IPS DF 6.9 (cell line): ENCODE measurements at places on chromosomes 12 and 14.

GRCh38 chr12:83190631-83191390 is 504.1 kb downstream of the TMTC2 start:
- no peak for DNase-seq
- no peaks in the 10 kb centered on the region for H3K36me3 ChIP-seq
- no peak overlapping the region for H3K4me3 ChIP-seq
- H3K27ac ChIP-seq = no peak overlapping the region
- H3K27me3 ChIP-seq = no peaks in the 10 kb centered on the region
- no peaks in the 10 kb centered on the region for H3K4me1 ChIP-seq

GRCh38 chr12:13204428-13204827 is 7.9 kb downstream of the EMP1 start:
- no peak overlapping the region for H3K27ac ChIP-seq
- DNase-seq = no peak
- peaks cover 9% of the 10 kb centered on the region for H3K4me1 ChIP-seq
- no peaks in the 10 kb centered on the region for H3K27me3 ChIP-seq

DNA sequence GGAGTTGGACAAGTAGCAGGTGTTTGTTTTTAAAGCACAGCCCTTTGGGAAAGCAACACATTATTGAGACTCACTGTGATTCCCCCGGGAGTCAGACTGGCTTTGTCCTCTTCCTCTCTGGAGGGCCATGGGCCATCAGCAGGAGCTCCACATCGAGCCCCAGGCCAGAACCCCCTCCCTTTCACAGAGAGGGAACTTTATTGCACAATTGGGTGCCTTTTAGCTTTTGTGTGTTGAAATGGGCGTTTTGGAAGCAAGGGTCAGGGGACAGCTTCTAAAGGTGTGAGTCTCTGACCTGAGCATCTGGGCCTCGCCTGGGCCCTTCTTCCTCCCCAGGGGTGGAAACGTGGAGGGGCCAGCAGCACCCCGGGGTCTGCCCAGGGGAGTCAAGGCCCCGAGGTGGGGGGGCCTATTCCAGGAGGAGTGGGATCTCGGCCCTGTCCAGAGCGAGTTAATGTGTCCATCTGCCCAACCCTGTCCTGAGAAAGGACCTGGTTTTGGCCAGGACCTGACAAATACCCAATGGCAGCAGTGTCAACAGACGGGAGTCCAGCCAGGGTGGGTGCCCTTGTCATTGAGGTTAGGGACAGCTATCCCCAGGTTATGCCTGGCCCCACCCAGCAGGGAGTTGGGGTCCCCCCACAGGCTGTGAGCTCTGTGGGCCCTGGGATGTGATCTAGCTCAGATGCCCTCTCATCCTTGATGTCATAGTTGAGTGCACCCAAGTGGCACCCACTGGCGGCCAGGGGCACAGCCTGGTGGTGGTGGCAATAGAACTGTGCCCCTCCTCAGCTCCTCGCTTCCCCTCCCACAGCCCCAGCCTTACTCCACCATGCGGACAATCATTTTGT is 37.1 kb downstream of the SLC8B1 start:
- no peak overlapping the region for H3K27ac ChIP-seq
- no peak for DNase-seq
- H3K36me3 ChIP-seq = no peaks in the 10 kb centered on the region
- H3K4me3 ChIP-seq = no peak overlapping the region
- H3K27me3 ChIP-seq = no peaks in the 10 kb centered on the region

GRCh38 chr12:122048151-122048550 is 26.5 kb downstream of the BCL7A start:
- H3K27me3 ChIP-seq = no peaks in the 10 kb centered on the region
- no peak for DNase-seq
- no peaks in the 10 kb centered on the region for H3K4me1 ChIP-seq

DNA sequence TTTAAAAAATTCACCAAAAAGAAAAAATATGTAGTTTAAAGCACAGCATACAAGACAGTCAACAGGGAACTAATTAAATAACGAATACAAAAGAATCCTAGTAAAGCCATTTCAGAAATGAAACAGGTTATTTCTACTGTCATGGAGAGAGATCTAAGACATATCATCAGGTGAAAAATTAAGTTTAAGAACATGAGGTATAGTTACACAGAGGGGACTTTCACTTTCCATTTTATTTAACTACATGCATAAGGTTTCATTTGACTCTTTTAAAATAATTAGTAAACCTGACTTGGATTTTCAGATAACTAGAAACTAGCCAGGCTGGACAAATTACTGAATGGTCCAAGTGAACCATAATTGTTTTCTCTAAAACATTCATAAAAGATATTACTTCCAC is 11.3 kb downstream of the SEC23A start:
- H3K27ac ChIP-seq = no peak overlapping the region
- no peak for DNase-seq
- H3K36me3 ChIP-seq = peaks cover 8% of the 10 kb centered on the region; the same call in 1 of the 2 replicates

GRCh38 chr12:64681200-64682052 is 71.1 kb downstream of the RASSF3 start:
- peaks cover 4% of the 10 kb centered on the region; the same call in 1 of the 2 replicates for H3K4me1 ChIP-seq
- no peak for DNase-seq
- no peak overlapping the region for H3K27ac ChIP-seq
- H3K27me3 ChIP-seq = no peaks in the 10 kb centered on the region
- H3K4me3 ChIP-seq = no peak overlapping the region

DNA sequence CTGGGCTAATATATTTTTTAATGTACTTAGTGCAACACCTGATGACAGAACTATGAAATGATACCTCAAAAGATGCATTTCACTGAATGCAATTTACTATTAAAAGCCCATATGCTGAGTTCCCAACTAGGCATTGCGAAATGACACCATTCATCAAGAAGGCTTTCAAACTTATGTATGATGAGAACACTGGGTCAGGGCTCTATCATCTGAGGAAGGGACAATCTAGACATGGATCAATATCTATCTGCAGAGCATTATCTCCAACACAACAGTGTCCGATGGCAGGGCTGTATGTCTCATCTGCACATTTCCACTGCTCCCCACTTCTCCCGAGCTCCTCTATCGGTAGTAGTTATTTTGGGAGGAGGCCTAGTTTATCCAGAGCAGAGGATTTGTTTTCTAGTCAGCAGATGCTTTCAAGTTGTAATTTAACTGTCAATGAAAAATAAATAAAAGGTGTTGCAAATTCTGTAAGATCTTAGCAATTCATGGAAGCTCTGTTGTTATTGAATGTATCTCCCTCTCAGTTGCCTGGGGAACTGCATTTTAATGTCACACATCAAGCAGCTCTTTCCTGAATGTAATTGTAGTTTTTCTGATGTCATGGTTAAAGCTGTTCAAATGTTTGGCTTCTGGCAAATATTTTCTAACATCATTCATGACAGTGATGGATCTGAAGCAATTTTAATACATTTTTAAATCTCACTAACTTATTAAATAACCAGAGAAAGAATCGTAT is 7.4 kb upstream of the GCH1 start:
- H3K4me3 ChIP-seq = no peak overlapping the region
- H3K4me1 ChIP-seq = no peaks in the 10 kb centered on the region
- H3K36me3 ChIP-seq = no peaks in the 10 kb centered on the region
- DNase-seq = no peak

- DNase-seq = no peak
- no peaks in the 10 kb centered on the region for H3K4me1 ChIP-seq
- H3K4me3 ChIP-seq = no peak overlapping the region
- H3K36me3 ChIP-seq = no peaks in the 10 kb centered on the region
- H3K27ac ChIP-seq = no peak overlapping the region
Measured at GRCh38 chr14:98877065-98877464, 394.9 kb downstream of the BCL11B start.

- no peak for DNase-seq
- H3K36me3 ChIP-seq = no peaks in the 10 kb centered on the region
- no peak overlapping the region for H3K4me3 ChIP-seq
- no peak overlapping the region for H3K27ac ChIP-seq
- no peaks in the 10 kb centered on the region for H3K27me3 ChIP-seq
- no peaks in the 10 kb centered on the region for H3K4me1 ChIP-seq
Measured at GRCh38 chr14:61330511-61330910, 9.1 kb downstream of the PRKCH start.

- H3K27me3 ChIP-seq = no peaks in the 10 kb centered on the region
- no peak overlapping the region for H3K4me3 ChIP-seq
- no peak for DNase-seq
- H3K4me1 ChIP-seq = no peaks in the 10 kb centered on the region
Measured at GRCh38 chr12:31794745-31795144, 65.9 kb upstream of the AMN1 start.

DNA sequence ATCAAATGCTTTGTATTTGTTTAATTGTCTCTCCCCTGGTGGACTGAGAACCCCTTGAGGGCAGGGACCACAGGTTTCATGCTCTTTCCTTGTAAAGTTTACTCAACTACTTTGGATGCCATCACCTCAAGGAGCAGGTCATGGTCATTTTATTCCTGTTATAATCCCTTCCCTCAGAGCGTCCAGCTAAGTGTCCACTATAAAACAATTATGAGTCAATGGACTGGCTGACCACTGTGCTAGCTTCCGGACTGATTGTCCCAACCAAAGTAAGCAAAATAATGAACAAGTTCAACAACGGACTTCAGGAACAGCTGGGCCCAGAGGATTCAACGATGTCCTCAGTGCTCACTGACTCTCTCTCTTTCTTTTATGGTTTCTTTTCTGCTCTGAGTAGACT is 18.2 kb downstream of the AK7 start:
- no peak overlapping the region for H3K4me3 ChIP-seq
- no peak overlapping the region for H3K27ac ChIP-seq
- H3K36me3 ChIP-seq = no peaks in the 10 kb centered on the region
- H3K4me1 ChIP-seq = no peaks in the 10 kb centered on the region
- H3K27me3 ChIP-seq = no peaks in the 10 kb centered on the region

DNA sequence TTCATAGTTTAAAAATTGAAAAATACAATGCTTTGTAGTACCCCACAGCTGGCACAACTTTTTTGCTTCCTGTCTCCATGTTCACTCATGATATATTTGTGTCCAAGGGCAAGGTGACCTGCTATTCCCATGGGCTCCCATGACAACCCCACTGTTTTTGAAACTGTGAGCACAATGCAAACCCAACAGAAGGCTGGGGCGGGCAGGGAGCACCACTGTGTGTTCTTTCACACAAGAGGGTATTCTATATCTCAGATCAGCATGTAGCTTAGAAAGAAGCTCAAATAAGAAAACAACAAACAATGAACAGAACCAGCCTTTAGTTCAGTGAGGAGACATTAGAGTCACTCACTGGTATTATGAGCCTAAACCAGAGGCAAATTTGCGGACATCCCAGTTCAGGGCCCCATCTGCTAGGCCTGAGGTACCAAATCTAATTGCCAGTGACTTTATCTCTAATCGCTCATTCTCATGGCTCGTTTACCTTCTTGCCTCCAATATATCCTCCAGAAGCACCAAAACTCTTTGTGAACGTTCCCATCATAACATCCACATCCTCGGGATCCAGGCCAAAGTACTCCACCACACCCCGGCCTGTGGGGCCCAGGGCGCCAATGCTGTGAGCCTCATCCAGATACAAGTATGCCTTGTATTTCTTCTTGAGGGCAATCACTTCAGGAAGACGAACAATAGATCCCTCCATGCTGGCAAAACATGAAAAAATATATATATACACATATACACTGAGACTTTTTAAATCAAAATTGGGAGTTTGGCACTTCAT is 56.4 kb upstream of the ISM2 start:
- no peak for DNase-seq
- no peaks in the 10 kb centered on the region for H3K4me1 ChIP-seq
- H3K27me3 ChIP-seq = no peaks in the 10 kb centered on the region
- H3K27ac ChIP-seq = no peak overlapping the region
- H3K36me3 ChIP-seq = no peaks in the 10 kb centered on the region; the same call in 1 of the 2 replicates

DNA sequence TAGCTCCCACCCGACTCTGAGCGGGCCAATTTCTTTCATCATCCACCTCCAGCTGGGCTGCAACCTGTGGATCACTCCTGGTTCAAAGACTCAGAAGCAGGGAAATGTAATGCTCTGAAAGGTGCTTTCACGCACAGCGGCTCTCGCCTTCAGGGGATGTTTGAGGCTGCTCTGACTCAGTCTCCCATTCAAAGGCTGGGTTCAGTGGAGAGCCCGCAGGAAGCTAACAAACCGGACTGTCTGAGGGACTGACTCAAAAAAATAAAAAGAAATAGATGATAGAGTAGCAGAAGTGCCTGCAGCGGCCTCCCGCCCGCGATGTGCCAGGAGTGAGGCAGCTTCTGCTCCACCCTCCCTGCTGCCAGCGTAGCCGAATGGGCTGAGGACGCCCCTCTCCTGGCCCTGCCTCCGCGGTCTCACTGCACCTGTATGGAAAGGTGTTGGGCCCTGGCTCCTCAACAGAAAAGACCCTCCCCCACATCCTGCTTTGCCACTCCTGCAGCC is 98.0 kb downstream of the GCH1 start:
- no peaks in the 10 kb centered on the region for H3K27me3 ChIP-seq
- H3K4me3 ChIP-seq = no peak overlapping the region
- no peaks in the 10 kb centered on the region for H3K36me3 ChIP-seq
- DNase-seq = no peak

GRCh38 chr12:59173695-59174094 is 253.4 kb upstream of the LRIG3 start:
- H3K4me1 ChIP-seq = no peaks in the 10 kb centered on the region
- no peak overlapping the region for H3K4me3 ChIP-seq
- no peak overlapping the region for H3K27ac ChIP-seq
- no peaks in the 10 kb centered on the region for H3K36me3 ChIP-seq
- no peaks in the 10 kb centered on the region for H3K27me3 ChIP-seq

DNA sequence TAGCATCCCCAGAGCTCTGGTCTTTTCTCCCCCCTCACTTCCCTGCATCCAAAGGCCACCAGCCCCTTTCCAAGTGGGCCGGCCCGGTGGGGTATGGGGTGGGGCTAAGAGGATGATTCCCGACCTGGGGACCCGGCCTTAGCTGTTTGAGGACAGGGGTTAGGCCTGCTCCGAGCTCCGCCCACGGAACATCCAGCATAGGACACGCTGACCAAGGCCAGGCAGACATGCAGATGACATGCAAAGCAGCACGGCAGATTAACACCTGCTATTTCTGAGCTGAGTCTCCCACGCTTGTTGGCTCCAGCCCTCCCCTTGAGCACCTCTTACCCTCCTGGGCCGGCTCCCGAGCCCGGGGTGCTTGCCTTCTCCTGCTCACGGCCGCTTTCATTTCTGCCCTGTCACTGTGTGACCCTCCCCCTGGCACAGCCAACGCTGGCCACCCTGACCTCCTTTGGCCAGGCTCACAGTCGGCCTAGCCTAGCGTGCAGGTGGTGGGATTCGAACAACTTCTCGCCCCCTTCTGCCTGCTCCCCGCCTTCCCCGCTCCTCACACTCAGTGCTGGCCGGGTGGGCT is 40.2 kb downstream of the TEAD4 start:
- H3K36me3 ChIP-seq = peaks cover 16% of the 10 kb centered on the region
- no peak overlapping the region for H3K27ac ChIP-seq
- H3K4me3 ChIP-seq = no peak overlapping the region
- H3K27me3 ChIP-seq = no peaks in the 10 kb centered on the region

GRCh38 chr12:55970775-55971174 is 3.1 kb upstream of the RAB5B start:
- H3K36me3 ChIP-seq = peaks cover 8% of the 10 kb centered on the region; the same call in 1 of the 2 replicates
- no peaks in the 10 kb centered on the region for H3K27me3 ChIP-seq
- no peak for DNase-seq
- no peak overlapping the region for H3K27ac ChIP-seq
